ENCODE measurements at places on chromosomes 2 and 18. TPM values are rescaled to one million over a fixed set of nuclear protein-coding genes. Genes with fewer than 3 reads are reported as not detected.

Gene HOXD10
- 0.15 TPM for total RNA-seq

Gene SERPINB10
- 0.32 TPM for total RNA-seq

Gene PDCD1
- not detected for total RNA-seq

Gene CNDP1
- not detected for total RNA-seq

Gene SMYD1
- total RNA-seq: not detected

Measured in epithelial cell of umbilical artery (primary cell).